Diencephalon (tissue), 1 donor: ENCODE measurements at places on chromosomes 16 and 17. TPM values are rescaled to one million over a fixed set of nuclear protein-coding genes. Genes with fewer than 3 reads are reported as not detected.

The MT1E gene
- total RNA-seq = 9.9 TPM

The ZNF286A gene
- 108 TPM for total RNA-seq

The GPR142 gene
- not detected for total RNA-seq

The NUDT7 gene
- total RNA-seq = 3.7 TPM

The CA4 gene
- 1.8 TPM for total RNA-seq

The TBX2 gene
- total RNA-seq = 1.4 TPM

The ADAMTS18 gene
- total RNA-seq = 7.4 TPM

The STX1B gene
- total RNA-seq = 49.4 TPM

The GUCY2D gene
- not detected for total RNA-seq

The CACNG5 gene
- total RNA-seq = 12.2 TPM
